Cardiac septum (tissue), 1 donor: ENCODE measurements at places on chromosomes 7 and 10. TPM values are rescaled to one million over a fixed set of nuclear protein-coding genes. Genes with fewer than 3 reads are reported as not detected.

The ZNF736 gene
- 6.8 TPM for total RNA-seq

The DNTT gene
- not detected for total RNA-seq

The LHFPL3 gene
- not detected for total RNA-seq

The NODAL gene
- 0.38 TPM for total RNA-seq

The CYP3A4 gene
- not detected for total RNA-seq

The AZGP1 gene
- 114 TPM for total RNA-seq

The INMT gene
- 17.3 TPM for total RNA-seq

The OR2AE1 gene
- total RNA-seq: not detected

The GRM3 gene
- 0.22 TPM for total RNA-seq

The ANKRD30A gene
- total RNA-seq: not detected

The GAD2 gene
- total RNA-seq: not detected

The WDFY4 gene
- total RNA-seq: 1.5 TPM

The MALRD1 gene
- 0.40 TPM for total RNA-seq

The CPA2 gene
- total RNA-seq: not detected

The SPDYE5 gene
- total RNA-seq: not detected

The FZD1 gene
- 23.1 TPM for total RNA-seq

The ASIC3 gene
- total RNA-seq: 5.2 TPM

The CALML3 gene
- not detected for total RNA-seq
